ENCODE measurements at places on chromosomes 5 and 9.
A peak's percentile ranks its signal among the peaks of the same experiment; 100 is the strongest.

- DNase-seq = no peak
Observed at GRCh38 chr5:116747881-116748280, 173.3 kb upstream of the SEMA6A start.

DNA sequence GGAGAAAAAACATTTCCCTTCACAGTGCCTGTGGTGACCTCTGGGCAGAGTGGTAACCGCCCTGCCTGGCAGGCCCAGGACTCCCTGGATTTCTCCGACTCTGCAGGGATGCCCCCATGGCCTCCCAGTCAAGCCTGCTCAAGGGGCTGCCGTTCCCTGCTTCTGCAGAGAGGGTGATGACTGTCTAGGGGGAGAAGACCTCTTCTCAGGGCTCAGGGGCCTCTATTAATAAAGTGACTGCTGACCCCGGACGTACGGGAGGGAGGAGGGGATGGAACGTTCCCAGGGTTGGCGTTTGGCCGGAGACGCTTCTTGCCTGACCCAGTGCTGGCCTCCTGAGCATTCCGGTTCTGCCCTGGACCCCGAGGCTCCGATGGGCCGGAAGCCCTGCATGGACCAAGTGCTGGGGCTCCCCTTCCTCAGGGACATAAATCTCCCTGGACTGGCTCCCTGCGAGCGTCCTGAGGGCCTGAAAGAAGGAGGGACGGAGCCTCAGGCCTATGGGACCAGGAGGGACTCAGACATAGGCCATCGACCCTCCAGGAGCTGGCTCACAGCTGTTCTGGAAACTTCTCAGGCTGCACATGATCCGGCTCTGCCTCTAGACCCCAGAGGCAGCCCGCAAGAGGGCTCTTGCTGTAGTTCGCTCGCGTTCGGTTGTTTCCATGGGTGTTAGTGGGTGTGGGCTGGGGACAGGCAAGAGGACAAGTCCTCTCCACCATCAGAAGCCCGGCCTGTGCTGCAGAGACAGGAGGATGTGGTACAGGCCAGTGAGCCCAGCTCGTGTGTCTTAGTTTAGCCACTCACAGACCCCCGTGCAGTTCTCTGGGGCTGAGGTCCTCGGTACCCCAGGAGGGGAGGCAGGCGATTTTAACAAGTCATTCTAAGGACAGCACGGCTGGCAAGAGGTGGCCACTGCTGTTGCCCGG is 8.1 kb upstream of the RNU6ATAC start:
- no peak for DNase-seq

- no peak for DNase-seq
Observed at GRCh38 chr5:172380987-172381643, 73.2 kb downstream of the SH3PXD2B start.

- no peak for DNase-seq
Observed at GRCh38 chr5:61416420-61416819, 84.4 kb downstream of the ZSWIM6 start.

DNA sequence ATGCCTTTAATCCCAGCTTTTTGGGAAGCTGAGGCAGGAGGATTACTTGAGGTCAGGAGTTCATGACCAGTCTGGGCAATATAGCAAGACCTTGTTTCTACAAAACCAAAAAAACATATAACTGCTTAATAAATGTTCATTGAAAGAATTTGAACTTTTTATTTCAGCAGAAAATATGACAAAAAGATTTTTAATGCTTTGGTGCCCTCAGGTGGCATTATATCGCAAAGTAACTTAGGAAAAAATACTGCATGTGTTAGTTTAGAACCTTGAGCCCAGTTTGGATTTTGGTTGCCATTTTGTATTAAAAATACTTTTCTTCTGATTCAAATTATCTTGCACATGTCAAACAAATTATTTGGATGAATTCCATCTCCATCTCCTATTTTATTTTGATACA is 103.2 kb downstream of the GPBP1 start:
- DNase-seq = peak; percentile 13

- no peak for DNase-seq
Observed at GRCh38 chr5:172669386-172670004, 28.4 kb downstream of the NEURL1B start.

- DNase-seq = no peak
Observed at GRCh38 chr9:116372786-116373185, 219.2 kb downstream of the PAPPA start.

DNA sequence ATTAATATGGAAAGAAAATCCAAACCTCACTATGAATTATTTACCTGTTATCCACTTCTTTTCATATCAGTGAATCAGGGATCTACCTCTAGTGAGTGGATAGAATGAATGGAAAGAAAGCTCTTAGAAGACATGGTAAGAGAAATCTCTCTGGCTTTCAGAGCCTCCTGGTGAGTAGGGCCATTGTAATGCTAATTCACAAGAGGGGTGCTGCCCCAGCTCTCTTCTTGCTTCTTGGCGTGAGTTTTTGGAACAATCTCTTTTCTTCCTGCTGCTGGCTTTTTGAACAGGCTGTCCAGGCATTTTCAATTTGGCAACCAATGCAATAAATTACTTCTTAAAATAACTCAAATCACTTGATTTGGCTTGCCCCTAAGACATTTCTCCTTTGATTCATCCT is 49.9 kb upstream of the KCNN2 start:
- no peak for DNase-seq

DNA sequence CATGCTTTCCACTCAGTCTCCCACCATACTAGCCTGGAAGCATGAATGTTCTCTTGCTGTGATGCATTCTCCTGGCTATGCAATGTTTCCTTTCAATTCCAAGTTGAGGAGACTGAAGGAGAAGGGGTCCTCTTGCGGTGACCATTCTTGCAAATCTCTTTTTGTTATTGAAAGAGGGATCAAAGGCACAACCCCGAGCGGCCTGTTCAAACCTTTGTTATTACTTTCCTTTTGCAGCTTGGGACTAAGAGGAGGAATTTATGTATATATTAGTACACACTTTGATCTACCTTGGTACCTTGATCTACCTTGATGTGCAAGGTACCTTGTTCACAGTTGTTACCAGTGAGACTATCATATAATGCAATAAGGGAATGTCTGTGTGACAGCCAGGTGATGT is 147.3 kb downstream of the KCTD16 start:
- no peak for DNase-seq

DNA sequence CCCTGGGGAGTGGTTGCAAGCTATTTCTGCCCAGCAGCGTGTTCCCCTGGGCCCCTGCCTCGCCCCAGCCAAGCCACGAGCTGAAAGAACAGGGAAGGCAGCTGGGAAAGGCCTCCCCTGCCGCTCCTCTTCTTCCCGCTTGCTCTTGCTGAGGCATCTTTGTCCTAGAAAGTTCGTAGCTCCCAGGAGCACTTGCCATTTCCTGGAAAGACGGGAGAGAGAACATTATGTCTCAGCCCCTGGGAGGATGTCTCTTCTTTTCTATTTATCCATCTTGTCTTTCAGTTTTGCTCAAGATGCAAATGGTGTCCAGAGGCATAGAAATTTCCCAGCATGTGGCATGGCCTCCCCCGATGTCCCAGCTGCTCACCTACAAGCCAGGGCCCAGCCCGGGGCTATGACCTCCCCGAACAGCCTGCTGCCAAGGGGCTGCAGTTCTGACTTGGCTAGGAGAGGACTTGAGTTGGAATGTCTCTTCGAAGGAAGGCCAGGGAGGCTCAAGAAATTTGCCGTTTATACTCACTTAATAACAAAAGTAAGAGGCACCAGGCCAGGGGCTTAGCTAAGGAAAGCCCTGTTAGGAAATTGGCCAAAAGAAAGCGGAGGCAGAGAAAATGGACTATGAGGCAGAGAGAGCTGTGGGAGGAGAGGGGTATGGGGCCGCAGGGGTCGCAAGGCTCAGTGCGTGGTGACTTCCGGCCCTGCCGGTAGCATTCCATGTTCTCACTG is 87.3 kb downstream of the LIFR start:
- no peak for DNase-seq

GRCh38 chr5:170437621-170438375 is 48.6 kb upstream of the KCNMB1 start:
- DNase-seq = no peak

DNA sequence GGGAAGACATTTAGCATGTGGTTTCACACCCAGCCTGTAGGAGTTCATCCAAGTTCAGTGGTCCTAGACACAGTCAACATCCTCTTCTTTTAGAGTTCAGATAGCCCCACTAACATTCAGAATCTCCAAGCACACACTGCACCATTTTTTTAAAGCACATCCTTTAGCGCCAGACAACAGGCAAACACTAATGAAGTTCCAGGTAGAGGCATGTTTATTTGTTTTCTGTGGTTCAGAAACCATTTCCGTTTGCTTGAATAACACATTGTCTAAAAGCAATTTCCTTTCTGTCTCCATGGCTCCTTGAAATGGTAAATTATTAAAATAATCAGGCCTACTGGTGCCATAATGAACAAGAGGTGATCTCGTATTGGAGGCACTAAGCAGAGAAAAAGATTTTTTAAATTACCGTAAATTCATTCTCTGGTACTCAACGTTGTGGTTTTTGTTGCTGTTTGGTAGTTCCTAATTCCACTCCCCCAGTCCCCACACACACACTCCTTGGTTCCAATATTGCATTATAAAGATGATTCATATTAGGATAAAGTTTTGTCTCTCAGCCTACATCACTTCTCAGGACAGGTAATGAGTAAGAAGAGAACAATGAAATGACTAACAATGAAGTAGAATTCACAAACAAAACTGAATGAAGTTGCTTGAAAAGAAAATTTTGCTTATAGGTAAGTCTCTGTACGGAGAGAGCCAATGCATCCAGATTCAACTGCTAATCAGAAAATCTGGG is 153.1 kb downstream of the PCSK1 start:
- DNase-seq = peak; percentile 71

- no peak for DNase-seq
Observed at GRCh38 chr5:67542479-67542878, 345.9 kb upstream of the CD180 start.

DNA sequence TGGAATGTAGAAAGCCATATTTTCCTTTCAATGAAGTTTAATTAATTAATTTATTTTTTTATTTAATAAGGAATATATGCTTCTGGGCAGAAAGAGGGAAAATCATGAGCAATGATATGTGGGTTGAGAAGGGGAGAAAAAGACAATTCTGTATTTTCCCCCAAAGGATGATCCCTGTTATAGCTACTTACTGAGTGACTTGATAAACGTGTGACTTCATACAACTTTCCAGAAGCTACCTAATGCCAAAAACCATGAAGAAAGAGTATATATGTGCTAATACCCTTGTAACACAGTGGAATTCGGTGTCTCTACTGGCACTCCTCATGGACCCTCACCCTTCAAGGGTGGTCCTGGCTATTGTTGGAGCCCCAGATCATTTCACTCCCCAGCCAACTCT is 335.0 kb upstream of the KLF4 start:
- no peak for DNase-seq

GRCh38 chr9:105842023-105842644 is 147.8 kb downstream of the TMEM38B start:
- DNase-seq = peak; percentile 11

- DNase-seq = peak; percentile 86
Observed at GRCh38 chr9:96619491-96620180, at the start of gene CDC14B. CDC14B (minus strand) TSS chr9:96619843; CDS start chr9:96619378, 465 bp downstream.

- DNase-seq = no peak
Observed at GRCh38 chr9:100865648-100866047, 162.9 kb upstream of the PLPPR1 start.

DNA sequence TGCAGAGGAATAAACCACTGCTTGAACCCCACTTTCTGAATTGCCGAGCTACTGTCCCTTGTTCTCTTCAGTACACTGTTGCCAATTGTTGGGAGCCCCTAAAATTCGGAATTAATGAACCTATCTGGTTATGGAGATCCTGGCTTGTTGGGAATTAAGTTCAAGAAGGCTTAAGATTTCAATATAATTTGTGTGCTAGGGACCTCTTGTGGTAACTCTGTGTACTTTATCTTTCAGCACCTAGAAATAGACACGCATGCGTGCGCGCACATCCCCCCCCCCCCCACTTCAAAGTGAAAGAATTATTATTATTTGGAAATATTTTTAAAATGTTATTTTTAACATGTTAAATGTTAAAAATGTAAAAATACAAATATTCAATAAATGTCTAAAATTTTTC is 53.3 kb upstream of the FAM169A start:
- DNase-seq = peak; percentile 66

DNA sequence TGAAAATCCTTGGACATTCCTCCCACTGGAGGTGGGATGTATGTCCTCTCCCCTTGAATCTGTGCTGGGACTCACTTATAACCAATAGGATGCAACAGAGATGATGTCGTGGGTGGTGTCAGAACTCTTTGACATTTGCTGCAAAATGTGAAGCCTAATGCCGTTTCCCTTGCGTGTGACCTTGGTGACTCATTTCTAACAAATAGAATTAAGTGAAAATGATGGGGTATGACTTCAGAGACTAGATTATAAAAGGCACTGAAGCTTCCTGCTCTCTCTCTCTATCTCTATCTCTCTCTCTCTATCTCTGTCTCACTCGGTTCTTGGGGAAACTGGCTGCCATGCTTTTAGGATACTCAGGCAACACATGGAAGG is 126.1 kb upstream of the STC2 start:
- DNase-seq = peak; percentile 90

DNA sequence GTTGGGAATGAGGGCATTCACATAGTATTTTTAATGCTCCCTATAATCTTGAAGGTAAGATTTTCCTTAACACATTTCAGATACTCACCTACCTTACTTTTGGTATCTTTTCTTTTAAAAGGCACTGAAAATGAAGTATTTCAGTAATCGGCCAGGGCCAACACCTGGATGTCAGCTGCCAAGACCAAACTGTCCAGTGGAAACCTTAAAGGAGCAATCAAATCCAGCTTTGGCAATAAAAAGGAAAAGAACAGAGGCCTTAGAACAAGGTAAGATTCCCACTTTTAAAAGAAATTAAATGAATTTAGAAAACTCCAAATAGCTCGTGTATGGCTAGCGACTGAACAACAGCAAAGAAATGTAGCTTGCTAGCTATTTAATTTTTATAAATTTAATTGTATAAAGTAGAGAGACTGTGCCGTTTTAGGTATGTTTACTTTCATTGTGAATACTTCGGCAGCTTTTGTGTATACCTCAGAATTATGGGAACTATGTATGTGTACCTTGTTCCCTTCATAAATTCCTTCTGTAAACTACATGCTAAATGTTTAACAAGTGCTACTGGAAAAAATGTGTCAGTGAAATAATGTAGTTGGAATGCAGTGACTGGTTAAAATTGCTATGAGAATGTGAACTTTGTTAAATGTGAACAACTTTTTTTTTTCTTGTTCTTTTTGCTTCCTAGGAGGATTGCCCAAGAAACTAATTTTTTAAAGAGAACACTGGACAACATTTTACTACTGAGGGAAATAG is 41.9 kb downstream of the CDK7 start:
- peak; percentile 67 for DNase-seq

GRCh38 chr5:61256474-61256873 is 75.6 kb upstream of the ZSWIM6 start:
- DNase-seq = no peak

DNA sequence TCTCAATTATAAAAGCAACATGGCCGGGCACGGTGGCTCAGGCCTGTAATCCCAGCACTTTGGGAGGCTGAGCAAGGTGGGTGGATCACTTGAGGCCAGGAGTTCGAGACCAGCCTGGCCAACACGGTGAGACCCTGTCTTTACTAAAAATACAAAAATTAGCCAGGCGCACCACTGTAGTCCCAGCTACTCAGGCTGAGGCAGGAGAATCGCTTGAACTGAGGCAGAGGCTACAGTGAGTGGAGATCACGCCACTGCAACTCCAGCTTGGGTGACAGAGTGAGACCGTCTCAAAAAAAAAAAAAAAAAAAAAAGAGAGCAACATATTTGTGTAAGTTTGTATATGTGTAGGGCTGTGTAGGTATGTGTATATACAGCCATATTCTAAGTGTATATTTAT is 7.5 kb downstream of the RPS6 start:
- no peak for DNase-seq
